ENCODE measurements at places on chromosomes 16 and 17.

DNA sequence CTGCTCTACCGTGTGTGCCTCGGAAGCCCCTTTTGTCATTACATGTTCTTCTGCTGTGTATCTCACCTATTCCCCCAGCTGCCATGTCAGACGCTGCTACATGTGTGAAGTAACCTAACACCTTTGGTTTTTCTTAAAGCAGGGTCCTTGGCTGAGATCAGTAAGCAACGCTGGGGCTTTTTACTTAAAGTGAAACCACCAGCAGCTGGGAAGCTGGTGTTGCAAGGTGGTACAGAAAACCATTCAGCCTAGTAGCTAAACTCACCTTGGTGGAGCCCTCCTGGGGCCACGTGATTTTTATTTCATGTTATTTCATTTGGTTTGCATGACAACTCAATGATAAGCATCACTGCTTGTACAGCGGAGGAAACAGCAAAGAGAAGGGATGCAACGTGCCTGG is 62.6 kb downstream of the PLCG2 start:
- no peak for DNase-seq

GRCh38 chr17:7293159-7293558 is 1.3 kb downstream of the YBX2 start:
- no peak for DNase-seq

DNA sequence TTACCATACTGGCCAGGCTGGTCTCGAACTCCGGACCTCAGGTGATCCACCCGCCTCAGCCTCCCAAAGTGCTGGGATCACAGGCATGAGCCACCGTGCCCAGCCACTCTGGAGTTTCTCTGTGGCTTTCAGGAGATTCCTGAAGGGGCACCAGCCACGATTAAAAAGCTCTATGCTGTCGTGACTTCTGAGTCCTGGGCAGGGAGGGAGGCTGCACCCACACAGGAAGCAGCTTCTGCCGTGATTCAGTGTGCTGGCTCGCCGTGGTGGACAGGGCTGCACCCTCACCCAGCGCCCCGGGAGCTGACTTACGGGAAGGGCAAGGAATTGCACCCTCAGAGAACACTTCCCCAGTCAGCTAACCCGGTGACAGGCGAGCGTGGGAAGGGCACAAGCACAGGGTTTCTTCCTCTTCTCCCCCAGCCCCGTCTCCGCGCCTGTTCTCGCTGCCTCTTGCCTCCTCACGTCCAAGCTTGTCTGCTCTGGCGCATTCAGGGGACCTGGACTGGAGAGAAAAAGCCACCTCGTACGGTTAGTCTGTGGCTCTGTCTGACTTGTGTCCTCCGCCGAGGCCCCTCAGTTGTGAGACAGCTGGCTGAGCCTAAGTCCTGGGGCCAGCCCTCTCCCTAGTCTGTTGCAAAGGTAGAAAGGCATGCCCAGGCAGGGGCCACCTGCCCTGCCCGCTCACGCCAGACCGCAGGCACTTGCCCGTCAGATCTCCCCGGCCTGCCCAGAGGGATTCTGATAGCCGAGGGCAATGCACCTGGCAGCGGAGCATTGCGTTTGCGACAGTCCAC is 145.0 kb downstream of the SEC14L1 start:
- DNase-seq, result no peak

GRCh38 chr17:82649501-82650261 is 1.4 kb upstream of the WDR45B start:
- no peak for DNase-seq

GRCh38 chr16:19419698-19420075 is 2.0 kb downstream of the TMC5 start:
- no peak for DNase-seq

GRCh38 chr17:2939714-2940351 is 123.6 kb downstream of the OR1D5 start:
- DNase-seq, result no peak

DNA sequence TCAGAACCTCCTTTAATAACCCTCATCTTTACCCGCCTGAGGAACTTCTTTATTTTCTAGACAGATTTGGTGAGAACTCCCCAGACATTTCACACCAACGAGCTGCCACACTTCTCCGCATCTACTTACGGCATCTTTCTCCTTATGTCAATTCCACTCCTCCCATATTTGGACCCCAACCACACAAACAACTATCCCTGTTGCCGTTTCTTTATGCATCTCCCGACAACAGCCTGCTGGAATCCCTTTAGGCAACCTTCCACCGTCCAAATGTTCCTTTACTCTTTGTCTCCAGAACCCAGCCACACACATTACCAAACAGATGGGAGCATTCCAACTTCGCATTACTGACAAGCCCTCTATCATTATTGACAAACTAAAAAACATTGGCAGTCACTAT is 8.8 kb upstream of the ENDOV start:
- DNase-seq, result no peak

DNA sequence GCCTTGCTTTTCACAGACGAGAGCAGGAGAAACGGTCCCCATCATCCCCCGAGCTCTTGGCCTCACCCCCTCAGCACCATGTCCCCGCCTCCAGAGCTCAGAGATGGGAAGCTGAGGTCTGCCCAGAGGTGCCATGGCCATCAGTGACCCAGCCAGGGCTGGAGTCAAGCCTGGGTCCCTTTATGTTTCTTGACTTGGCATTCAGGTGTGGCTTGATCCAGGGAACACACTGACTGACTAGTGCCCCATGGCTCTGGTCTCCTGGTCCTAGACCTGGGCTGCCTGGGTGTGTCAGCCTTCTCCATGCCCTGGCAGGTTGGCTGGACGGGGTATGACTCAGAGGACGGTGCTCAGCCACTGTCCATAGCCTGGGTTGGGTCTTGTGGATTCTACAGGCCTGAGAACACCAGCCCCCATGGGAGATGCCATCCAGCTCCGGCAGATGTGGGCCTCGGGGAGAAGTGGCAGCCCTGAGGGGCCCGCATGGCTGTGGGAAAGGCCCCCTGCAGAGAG is 54.2 kb downstream of the ZFPM1 start:
- no peak for DNase-seq

- no peak for DNase-seq
Measured at GRCh38 chr17:50322271-50322670, 23.7 kb upstream of the XYLT2 start.

DNA sequence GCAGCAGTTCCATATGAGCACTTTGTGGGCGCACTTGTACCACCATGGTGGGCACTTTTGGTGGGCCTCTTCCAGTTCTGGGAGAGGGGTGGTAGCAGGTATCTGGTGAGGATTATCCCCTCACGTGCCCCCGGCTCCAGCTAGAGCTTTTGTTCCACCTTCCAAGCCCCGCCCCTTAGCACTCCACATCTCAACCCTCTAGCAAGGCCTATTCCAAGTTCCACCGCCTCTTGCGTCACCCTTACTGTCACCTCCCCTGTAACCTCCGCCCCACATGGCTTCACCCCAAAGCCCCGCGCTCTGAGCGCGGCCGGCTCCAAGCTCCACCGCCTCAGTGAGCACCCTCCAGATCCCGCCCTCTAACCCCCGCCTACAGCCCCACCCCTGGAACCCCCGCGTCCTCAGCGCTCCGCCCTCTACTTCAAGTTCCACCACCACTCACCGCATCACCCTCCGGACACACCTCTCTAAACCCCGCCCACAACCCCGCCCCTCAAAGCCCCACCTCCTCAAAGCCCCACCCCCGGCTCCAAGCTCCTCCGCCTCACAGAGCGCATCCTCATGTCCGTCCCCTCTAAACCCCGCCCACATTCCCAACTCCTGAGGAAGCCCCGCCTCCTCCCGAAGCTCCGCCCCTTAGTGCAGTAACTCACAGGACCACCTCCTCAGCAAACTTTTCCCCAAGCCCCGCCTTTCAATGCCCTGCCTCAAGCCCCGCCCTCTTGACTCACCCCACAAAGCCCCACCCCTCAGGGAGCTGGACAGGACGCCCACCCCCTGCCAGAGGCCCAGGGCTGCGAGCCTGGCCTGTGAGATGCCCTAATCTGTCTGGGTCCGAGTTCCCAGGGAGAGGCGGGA is 11.1 kb downstream of the SCN4A start:
- DNase-seq, result peak; percentile 14

DNA sequence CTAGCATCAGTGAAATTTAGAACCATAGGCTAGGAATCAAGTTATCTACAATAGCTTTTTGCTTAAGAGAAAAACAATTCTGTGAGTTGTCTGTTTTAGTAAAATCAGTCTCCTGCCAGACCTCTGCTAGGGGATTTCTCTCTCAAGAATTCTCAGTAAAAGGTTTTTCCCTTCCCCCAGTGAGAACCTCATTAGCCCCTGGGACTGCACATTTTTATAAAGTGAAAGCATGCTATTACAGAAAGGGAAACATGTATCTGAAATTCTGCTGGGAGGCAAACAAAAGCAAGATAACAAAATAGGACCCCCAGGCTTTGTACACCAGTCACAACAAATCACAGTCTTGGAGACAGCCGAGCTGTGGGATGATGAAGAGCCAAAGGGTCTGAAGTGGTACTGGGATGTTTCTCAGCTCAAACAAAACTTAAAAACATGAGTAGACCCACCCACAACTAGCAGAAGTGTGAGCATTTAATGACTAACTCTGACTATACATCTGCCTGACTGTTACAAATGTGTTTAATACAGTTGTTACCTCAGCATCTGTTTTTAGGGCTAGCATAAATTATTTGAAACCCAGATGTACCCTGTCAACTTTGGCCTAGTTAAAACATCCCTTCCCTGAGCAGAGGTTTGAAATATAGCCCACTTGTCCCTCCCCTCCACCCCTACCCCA is 20.0 kb upstream of the GLG1 start:
- DNase-seq, result no peak

GRCh38 chr17:77691216-77692085 is 267.1 kb upstream of the TNRC6C start:
- DNase-seq, result no peak
